ENCODE measurements at places on chromosomes 16 and 17.
A peak's percentile ranks its signal among the peaks of the same experiment; 100 is the strongest.

DNA sequence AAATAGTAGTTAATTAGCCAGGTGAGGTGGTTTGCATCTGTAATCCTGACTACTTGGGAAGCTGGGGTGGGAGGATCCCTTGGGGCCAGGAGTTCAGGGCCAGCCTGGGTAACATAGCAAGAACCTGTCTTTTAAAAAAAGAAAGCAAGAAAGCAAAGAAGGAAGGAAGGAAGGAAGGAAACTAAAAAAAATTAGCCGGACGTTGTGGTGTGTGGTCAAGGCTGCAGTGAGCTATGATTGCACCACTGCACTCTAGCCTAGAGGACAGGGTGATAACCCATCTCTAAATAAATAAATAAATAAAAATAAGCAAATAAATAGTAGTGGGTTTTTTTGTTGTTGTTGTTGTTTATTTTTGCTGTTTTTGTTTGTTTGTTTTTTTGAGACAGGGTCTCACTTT lies 39.3 kb upstream of the MAP2K6 start:
- no peak for DNase-seq

GRCh38 chr16:53131363-53132071 lies 76.7 kb downstream of the CHD9 start:
- DNase-seq: no peak

DNA sequence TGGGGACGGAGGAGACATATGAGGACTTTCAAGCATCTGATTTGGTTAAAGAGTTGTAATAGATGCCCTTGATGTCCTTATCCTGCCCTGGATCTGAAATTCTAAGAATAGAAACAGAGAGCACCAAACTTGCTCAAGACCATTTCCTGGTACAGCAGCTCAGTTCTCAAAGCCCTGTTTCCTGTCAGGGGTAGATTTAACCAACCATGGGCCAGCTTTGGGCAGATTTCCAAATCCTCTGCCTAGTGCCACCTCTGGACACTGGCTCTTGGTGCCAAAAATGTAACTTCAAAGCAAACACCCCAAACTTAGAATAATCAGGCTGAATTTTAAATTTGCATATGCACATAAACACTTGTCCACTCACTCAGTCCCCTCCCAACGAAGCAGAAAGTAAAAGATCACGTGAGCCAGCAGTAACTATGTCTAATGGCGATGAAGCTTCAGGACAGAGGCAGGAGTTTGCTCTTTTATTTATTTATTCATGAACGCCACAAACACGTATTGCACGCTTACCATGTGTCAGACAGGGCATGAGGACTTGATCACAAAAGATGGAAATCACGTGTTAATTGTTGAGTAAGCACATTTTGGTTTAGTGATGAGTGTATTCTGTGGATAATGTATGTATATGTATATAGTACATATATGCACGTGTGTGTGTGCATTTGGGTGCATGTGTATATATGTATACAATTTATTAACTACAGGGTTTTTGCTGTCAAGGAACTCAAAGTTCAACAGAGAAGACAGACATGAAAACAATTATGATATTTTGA lies 23.1 kb upstream of the SDK2 start:
- no peak for DNase-seq

- peak; percentile 87 for DNase-seq
Measured at GRCh38 chr17:76251478-76252039, 11.3 kb upstream of the RNF157 start.

DNA sequence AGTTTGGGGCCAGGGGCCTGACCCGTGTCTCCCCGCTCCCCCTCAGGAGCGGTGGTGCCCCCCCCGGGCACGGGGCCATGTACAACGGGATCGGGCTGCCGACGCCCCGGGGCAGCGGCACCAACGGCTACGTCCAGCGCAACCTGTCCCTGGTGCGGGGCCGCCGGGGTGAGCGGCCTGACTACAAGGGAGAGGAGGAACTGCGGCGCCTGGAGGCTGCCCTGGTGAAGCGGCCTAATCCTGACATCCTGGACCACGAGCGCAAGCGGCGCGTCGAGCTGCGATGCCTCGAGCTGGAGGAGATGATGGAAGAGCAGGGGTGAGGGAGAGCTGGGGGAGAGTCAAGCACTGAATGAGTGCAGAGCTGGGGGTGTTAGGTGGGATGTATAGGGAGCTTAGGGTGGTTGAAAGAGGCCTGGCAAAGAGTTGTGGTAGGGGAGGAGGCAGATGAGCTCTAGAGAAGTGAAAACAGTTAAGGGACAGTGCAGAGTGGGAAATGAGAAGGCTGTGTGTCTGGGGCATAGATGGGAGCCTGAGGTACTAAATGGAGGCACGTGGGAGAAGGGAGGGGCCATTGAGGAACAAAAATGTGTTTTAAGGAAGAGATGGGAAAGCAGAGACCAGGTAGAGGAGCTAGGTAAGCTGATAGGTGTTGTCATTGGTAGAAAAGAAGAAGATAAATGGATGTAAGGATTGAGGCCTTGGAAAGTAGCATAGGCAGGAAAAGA lies 4.0 kb downstream of the SRRM2 start:
- no peak for DNase-seq

DNA sequence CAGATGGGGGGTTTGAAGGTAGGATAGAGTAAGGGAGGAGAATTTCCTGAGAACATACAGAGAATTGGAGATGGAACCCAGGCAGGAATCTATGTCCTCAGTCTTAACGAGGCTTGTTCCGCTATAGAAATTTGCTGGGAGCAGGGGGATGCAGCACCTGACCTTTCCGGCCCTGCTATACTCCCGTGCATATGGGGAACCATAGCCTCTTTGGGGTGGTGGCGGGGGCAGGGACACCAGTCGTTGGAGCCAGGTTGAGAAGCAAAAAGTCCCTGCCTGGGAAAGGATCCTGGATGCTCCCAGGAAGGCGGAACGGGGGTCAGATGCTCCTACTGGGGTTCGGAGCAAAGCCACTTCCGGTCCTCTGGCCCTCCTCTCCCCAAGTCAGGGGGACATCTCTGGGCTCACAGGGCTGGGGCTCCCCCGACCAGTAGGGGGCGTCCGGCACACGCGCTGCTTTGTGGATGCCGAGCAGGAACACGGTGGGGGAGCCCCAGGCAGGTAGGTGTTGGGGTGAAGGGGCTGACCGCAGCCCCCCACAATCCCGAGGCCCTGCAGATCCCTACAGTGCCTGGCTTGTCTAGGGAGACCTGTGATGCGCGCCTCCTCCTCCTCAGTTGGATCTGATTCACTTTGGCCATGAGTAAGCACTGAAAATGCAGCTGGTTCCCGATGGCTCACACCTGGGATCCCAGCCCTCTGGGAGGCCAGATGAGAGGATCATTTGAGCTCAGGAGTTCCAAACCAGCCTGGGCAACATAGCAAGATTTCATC lies 15.5 kb upstream of the TFAP4 start:
- peak; percentile 78 for DNase-seq

DNA sequence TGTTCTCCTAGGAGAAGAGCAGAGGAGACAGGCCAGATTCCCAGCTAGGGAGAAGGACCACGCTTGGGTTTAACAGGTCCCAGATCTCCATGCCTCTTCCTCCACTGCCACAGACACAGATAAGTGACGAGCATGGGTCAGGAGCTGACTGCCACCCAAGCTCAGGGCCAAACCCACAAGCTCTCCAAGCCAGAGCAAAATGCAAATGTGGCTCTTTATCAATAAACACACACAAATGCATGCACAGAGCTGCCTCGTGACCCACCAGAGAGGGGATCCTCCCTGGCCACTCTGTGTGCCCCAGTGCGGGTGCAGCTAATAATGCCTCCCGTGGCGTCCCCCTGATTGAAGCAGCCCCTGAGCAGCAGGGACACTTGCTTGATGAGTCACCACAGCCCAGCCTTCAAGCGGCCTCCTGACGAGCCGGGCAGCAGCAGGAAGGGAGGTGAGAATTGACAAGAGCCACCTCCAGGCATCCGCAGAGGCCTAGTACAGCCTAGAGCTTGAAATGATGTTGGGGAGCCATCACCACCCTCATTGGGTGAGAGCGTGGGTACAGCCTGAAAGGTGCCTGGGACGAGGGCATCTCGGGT lies 143.9 kb downstream of the CCDC182 start:
- DNase-seq: no peak

GRCh38 chr16:11587643-11588247 lies 1.0 kb upstream of the LITAF start:
- DNase-seq: no peak

- no peak for DNase-seq
Measured at GRCh38 chr17:82248815-82249674, 20.2 kb downstream of the SLC16A3 start.

Data from PC-9 (cell line).